ENCODE measurements at places on chromosomes 11 and 22. TPM values are rescaled to one million over a fixed set of nuclear protein-coding genes. Genes with fewer than 3 reads are reported as not detected.

OR8J1 gene
- not detected for total RNA-seq

MAML2 gene
- total RNA-seq = 8.5 TPM

H19 gene
- total RNA-seq = 810 TPM

MMP8 gene
- not detected for total RNA-seq

ACR gene
- total RNA-seq = not detected

OR2AT4 gene
- not detected for total RNA-seq

BRSK2 gene
- 0.28 TPM for total RNA-seq

FBLN1 gene
- 46.7 TPM for total RNA-seq

RIMBP3B gene
- 0.14 TPM for total RNA-seq

GAL3ST1 gene
- total RNA-seq = not detected

DERL3 gene
- total RNA-seq = 2.8 TPM

ST13 gene
- 118 TPM for total RNA-seq

IL18 gene
- total RNA-seq = 62.4 TPM

AIP gene
- 56.6 TPM for total RNA-seq

GPR83 gene
- total RNA-seq = 0.07 TPM

RPS6KA4 gene
- total RNA-seq = 73.6 TPM

KLHDC7B gene
- not detected for total RNA-seq

TREH gene
- total RNA-seq = not detected

CATSPERZ gene
- 0.63 TPM for total RNA-seq

NELL1 gene
- not detected for total RNA-seq

APOL5 gene
- not detected for total RNA-seq

MYBPC3 gene
- total RNA-seq = not detected

MS4A8 gene
- total RNA-seq = not detected

NPAS4 gene
- total RNA-seq = not detected

KRTAP5-2 gene
- not detected for total RNA-seq

ANO5 gene
- not detected for total RNA-seq

RAG2 gene
- not detected for total RNA-seq

FOLR2 gene
- not detected for total RNA-seq

TMEM86A gene
- 1.2 TPM for total RNA-seq

DNAJB13 gene
- total RNA-seq = 0.28 TPM

SLC35E4 gene
- total RNA-seq = 9.7 TPM

BAIAP2L2 gene
- 0.35 TPM for total RNA-seq

HSPB2 gene
- not detected for total RNA-seq

STK33 gene
- total RNA-seq = 2.4 TPM

MYOD1 gene
- total RNA-seq = not detected

METTL15 gene
- total RNA-seq = 8.8 TPM

OSM gene
- not detected for total RNA-seq

FAM181B gene
- total RNA-seq = 1.1 TPM

CCDC188 gene
- not detected for total RNA-seq

KRTAP5-10 gene
- not detected for total RNA-seq

SUSD2 gene
- total RNA-seq = 1.7 TPM

Data from airway epithelial cell (primary cell).